ENCODE measurements at places on chromosomes 13 and 19. TPM values are rescaled to one million over a fixed set of nuclear protein-coding genes. Genes with fewer than 3 reads are reported as not detected.

Gene ZNF723
- not detected for total RNA-seq

Gene CRB3
- not detected for total RNA-seq

Gene OR7D2
- total RNA-seq: under 0.01 TPM

Gene FGF22
- total RNA-seq: not detected

Gene MYO16
- not detected for total RNA-seq

Gene ZNF578
- total RNA-seq: 2.9 TPM

Gene SPACA4
- not detected for total RNA-seq

Gene KIR3DL2
- not detected for total RNA-seq

Gene ZNF69
- 13.0 TPM for total RNA-seq

Gene CLDND2
- total RNA-seq: not detected

Gene ERF
- total RNA-seq: 32.7 TPM

Gene APOC1
- total RNA-seq: 1.7 TPM

Gene IFNL1
- total RNA-seq: not detected

Gene ERVK3-1
- total RNA-seq: 24.1 TPM

Gene FPR2
- not detected for total RNA-seq

Gene SIGLEC8
- total RNA-seq: not detected

Gene ENOX1
- total RNA-seq: 0.23 TPM

Gene URAD
- total RNA-seq: not detected

Gene ECSIT
- total RNA-seq: 36.8 TPM

Gene CERS1
- total RNA-seq: 1.3 TPM

Gene TMEM272
- total RNA-seq: not detected

Gene ACP5
- 8.8 TPM for total RNA-seq

Gene CEACAM7
- total RNA-seq: 0.17 TPM

Gene ZNF570
- 10.2 TPM for total RNA-seq

Gene NLRP7
- total RNA-seq: not detected

Gene DEDD2
- 29.4 TPM for total RNA-seq

Gene KASH5
- not detected for total RNA-seq

Gene COX6B2
- not detected for total RNA-seq

Gene FAAP24
- total RNA-seq: 2.2 TPM

Gene ZNF358
- total RNA-seq: 36.6 TPM

Gene JOSD2
- total RNA-seq: 18.0 TPM

Gene ZNF681
- 2.8 TPM for total RNA-seq

Gene POU2F2
- 0.17 TPM for total RNA-seq

Gene SWSAP1
- 0.79 TPM for total RNA-seq

Gene TMC4
- 0.14 TPM for total RNA-seq

Gene CYP4F11
- not detected for total RNA-seq

Gene CKM
- total RNA-seq: not detected

Gene ZNF625
- total RNA-seq: 11.5 TPM

Gene ZNF253
- 6.3 TPM for total RNA-seq

Gene PRSS57
- not detected for total RNA-seq

Gene GRIN2D
- total RNA-seq: 0.79 TPM
